ENCODE measurements at places on chromosomes 13 and 19.

- no peak for DNase-seq
Observed at GRCh38 chr13:71454509-71454908, 412.5 kb downstream of the DACH1 start.

DNA sequence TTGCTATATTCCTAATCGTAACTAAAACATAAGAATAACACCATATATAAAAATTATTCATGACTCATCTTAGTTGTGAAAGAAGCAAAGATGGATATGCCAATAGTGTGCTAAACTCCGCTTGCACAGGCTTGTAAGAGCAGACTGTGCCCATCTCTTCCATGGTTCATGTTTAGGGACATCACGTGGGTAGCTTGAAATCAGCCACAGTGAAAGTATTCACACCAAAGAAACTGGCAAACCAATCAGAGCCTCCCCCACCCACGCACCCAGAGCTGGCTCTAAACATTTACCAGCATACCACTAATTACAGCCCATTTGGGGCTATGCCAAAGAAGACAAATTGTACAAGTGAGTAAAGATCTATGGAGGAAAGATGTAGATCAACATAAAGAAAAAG is 147.5 kb downstream of the DIAPH3 start:
- DNase-seq = no peak

DNA sequence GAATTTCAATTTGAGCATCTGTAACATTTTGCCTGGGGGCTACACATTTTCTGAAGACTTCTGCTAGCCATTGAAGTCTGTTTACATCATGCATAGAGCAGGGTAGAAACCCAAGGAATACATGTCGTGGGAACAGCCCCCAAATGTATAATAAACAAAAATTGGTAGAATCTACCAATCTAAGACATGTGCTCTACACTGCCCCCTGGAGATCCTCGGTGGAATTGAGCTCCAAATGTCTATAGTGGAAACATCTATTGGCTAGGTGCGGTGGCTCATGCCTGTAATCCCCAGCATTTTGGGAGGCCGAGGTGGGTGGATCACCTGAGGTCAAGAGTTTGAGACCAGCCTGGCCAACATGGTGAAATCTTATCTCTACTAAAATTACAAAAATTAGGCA is 57.3 kb downstream of the MBD3L2B start:
- DNase-seq = no peak

GRCh38 chr13:94079876-94080275 is 399.6 kb downstream of the DCT start:
- no peak for DNase-seq

DNA sequence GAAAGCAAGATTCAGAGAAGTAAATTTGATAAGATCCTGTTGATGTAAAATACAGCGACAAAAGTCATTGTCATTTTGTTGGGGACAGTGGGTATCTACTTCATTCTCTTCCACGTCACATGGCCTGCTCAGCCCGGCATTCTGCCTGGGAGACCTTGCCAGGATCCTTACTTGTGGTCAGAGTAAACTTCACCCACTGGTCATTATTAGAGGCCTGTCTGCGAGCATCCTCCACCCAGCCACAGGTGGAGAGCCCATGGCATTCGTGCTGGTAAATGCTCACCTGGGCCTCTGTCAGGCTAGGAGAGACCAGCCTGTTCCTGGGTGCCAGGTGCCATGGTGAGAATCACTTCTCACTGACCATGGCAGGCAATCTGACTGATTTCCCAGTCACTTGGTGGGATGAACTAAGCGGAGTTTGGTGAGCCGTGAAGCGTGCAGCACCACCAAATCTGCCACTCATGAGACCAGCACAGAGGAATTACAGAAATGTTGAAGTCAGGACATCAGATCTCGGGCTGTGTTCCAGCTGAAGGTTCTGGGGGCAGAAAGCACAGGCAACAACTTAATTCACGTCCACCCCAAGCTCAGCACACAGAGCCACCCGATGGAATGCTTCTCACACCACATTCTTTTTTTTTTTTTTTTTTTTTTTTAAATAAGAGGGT is 107.0 kb downstream of the SIPA1L3 start:
- no peak for DNase-seq

- DNase-seq = peak; percentile 67
Observed at GRCh38 chr19:54137699-54138488, at the start of gene CNOT3. TSS of gene CNOT3 (plus strand) at chr19:54137762. CDS start at chr19:54142979, 5,217 bp downstream.

- DNase-seq = no peak
Observed at GRCh38 chr13:113161433-113161832, 3.0 kb downstream of the PROZ start.

- DNase-seq = no peak
Observed at GRCh38 chr13:99056381-99057014, 78.6 kb upstream of the DOCK9 start.

GRCh38 chr13:100710176-100710575 is 35.6 kb upstream of the TMTC4 start:
- DNase-seq = no peak

- DNase-seq = no peak
Observed at GRCh38 chr13:93744886-93745285, 518.3 kb downstream of the GPC6 start.

GRCh38 chr19:47109541-47110375 is 3.8 kb downstream of the ZC3H4 start:
- no peak for DNase-seq

DNA sequence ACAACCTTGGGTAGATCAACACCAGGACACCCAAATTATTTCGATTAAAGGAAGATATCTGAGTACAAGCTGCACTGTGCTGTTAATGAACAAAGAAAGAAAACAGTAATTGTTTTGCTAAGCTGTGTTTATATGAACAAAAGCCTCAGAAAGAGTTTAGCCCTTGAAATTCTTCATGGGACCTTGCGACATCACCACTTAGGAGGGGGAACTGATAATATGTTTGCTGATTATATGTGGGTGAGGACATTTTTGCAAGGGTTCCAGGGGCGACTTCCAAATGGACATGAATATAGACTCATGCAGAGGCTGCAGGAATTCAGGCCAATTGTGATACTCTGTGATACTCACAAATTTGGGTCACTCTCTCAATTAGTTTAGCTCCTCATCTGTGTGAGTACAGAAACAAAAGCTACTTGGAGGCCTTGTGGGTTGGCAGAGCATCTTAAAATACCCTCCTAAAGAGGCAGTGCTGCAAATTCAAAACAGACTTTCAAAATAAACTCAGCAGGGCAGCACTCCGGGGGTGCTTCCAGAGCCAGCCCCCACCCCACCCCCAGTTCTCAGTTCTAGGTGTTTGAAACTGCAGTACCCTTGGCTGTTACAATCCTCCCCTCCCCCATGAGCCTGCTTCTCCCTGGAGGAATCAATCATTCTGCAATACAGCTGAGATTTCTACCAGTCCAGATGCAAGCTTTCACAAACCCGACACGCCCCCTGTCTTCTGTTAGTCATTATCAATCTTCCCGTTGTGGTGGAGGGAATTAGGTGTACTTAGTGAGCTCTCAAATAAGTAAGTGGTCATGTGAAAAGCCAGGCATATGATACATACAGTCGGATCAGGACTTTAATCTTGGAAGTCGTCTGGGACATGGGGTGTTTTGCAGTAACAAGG is 97.0 kb upstream of the MBNL2 start:
- DNase-seq = no peak

GRCh38 chr19:6808494-6808893 is 36.0 kb downstream of the VAV1 start:
- no peak for DNase-seq

GRCh38 chr13:50731400-50731799 is 112.1 kb downstream of the DLEU7 start:
- DNase-seq = no peak

DNA sequence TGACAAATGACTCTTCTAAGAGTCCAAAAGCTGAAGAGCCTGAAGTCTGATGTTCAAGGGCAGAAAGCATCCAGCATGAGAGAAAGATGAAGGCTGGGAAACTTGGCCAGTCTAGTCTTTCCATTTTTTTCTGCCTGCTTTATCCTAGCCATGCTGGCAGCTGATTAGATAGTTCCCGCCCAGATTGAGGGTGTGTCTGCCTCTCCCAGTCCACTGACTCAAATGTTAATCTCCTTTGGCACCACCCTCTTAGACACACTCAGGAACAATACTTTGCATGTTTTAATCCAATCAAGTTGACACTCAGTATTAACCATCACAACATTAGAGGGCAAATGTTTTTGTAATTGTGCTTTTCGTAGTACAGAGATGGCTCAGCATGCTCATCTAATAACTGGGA is 267.5 kb upstream of the KLHL1 start:
- DNase-seq = no peak

DNA sequence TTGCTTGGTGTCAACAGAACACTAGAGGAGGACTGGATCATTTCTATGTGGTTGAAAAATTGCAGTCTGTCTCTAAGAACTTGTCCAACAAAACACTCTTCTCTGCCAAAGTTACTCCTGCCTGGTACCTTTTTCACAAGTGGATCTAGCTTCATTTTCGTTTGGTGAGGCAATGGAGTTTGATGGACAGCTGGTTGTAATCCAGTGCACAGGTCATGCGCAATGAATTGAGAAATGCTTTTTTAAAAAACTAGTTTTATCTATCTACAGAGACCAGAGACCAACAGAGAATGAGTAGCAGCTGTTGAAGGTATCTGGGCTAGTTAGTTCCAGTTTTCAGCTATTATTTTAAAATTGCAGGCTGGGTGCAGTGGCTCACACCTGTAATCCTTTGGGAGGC is 12.0 kb upstream of the KBTBD6 start:
- DNase-seq = no peak

DNA sequence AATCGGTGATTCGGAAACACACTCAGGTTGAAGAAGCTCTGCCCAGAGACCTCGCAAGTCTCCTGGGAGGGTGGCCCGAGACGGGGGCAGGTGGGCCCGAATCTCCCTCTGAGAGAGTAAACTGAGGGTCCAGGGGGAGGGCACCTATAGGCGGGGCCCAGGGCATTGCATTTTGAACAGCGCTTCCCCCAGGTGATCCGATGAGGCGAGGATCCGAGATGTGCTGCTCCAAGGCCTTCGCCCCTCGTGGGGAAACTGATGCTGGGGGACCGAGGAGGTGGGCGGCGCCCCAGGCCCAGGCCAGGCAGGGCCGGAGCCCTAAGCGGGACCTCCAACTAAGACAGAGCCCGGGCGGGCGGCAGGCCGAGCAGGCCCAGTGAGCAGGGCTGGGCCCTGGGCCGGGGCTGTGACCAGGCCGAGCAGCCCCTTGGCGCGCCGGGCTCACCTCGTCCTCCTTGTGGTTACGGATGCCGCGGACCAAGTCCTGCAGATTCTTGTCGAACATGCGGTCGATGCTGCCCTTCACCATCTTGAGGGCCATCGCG is 500 bp downstream of the AP3D1 start:
- DNase-seq = peak; percentile 69

DNA sequence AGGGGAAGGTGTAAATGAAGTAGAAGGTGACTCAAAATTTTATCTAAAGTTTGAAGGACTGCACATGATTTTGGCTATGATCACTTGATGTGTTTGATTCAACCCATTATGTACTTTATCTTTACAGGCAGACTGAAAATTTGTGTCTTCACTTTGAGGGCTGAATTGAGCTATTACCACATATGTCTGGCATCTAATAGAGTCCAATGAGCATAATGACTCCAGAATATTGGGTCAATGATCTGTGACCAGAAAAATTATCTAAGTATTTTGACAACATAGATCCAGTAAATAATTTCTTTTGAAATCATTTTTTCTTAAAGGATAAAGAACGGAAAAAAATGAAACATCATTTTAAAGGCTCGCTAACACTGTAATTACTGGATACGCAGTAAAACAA is 2810.0 kb downstream of the PCDH9 start:
- no peak for DNase-seq

- no peak for DNase-seq
Observed at GRCh38 chr13:43448605-43449336, 338.0 kb downstream of the ENOX1 start.

DNA sequence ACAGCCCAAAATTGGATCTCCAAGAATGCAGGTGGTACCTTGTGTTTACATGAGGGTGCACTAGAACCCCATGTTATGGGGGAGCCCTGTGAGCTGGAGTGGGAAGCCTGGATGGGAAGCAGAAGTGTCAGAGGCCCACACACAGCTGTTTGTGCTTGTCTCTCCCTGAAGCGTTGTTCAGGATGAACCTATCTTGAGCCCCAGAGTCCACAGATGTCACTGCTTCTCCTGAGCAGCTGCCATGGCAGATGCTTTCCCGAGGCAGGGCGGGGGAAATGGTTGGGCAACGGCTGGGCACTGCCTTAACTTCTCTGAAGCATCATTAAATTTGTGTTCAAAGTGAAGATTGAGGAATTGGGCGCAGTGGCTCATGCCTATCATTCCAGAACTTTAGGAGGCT is 17.1 kb upstream of the CHST8 start:
- no peak for DNase-seq

Data from H1 (cell line).